Bronchial smooth muscle cell (primary cell): ENCODE measurements at places on chromosomes 3 and 15. TPM values are rescaled to one million over a fixed set of nuclear protein-coding genes. Genes with fewer than 3 reads are reported as not detected.

CCNB2 gene
- 4.6 and 8.5 TPM in 2 replicates for total RNA-seq

NANOGP8 gene
- not detected in 2 replicates for total RNA-seq

C3orf70 gene
- total RNA-seq = 0.16 and 0.34 TPM in 2 replicates

CPLX3 gene
- total RNA-seq = under 0.01 TPM in 1 of 2 replicates, not detected in the other

ST6GAL1 gene
- total RNA-seq = 0.86 and 0.95 TPM in 2 replicates

KY gene
- 0.69 and 2.2 TPM in 2 replicates for total RNA-seq

FAH gene
- 57.2 and 66.1 TPM in 2 replicates for total RNA-seq

IL17RC gene
- total RNA-seq = 25.4 and 37.8 TPM in 2 replicates

GOLGA8A gene
- 4.8 and 13.2 TPM in 2 replicates for total RNA-seq

FBN1 gene
- total RNA-seq = 1,286 and 1,431 TPM in 2 replicates

SLC12A1 gene
- under 0.01 TPM in 1 of 2 replicates, not detected in the other for total RNA-seq

DAZL gene
- not detected in 2 replicates for total RNA-seq

GOLIM4 gene
- total RNA-seq = 65.7 and 77.0 TPM in 2 replicates

TUSC7 gene
- total RNA-seq = under 0.01 TPM in 1 of 2 replicates, not detected in the other

KCNMB2 gene
- not detected in 2 replicates for total RNA-seq

FANCD2OS gene
- total RNA-seq = not detected in 2 replicates

CD200R1 gene
- 0.09 and 0.16 TPM in 2 replicates for total RNA-seq

SLC28A2 gene
- not detected in 2 replicates for total RNA-seq

TIMP4 gene
- total RNA-seq = 12.0 and 17.2 TPM in 2 replicates

ADGRG7 gene
- not detected in 2 replicates for total RNA-seq

ROBO2 gene
- total RNA-seq = 0.17 and 0.95 TPM in 2 replicates

LIPH gene
- under 0.01 TPM in 1 of 2 replicates, not detected in the other for total RNA-seq

CA12 gene
- total RNA-seq = 47.5 and 101 TPM in 2 replicates

PPP2R3A gene
- 7.8 and 9.6 TPM in 2 replicates for total RNA-seq

KNG1 gene
- not detected in 2 replicates for total RNA-seq

DOCK3 gene
- 0.09 and 0.16 TPM in 2 replicates for total RNA-seq

XRN1 gene
- 36.0 and 41.6 TPM in 2 replicates for total RNA-seq

SPATA12 gene
- total RNA-seq = under 0.01 TPM in 1 of 2 replicates, not detected in the other

ADAMTS17 gene
- total RNA-seq = 0.09 TPM in 1 of 2 replicates, not detected in the other

NOX5 gene
- 0.63 and 1.8 TPM in 2 replicates for total RNA-seq

MESP1 gene
- total RNA-seq = 0.17 and 0.79 TPM in 2 replicates

RBPMS2 gene
- 0.09 TPM in 1 of 2 replicates, not detected in the other for total RNA-seq

ITGA11 gene
- 0.63 and 22.3 TPM in 2 replicates for total RNA-seq

NPAP1 gene
- under 0.01 TPM in 1 of 2 replicates, not detected in the other for total RNA-seq

GPR62 gene
- total RNA-seq = not detected in 2 replicates

PRR23A gene
- total RNA-seq = not detected in 2 replicates

COL6A5 gene
- not detected in 2 replicates for total RNA-seq

RAB6B gene
- 0.16 and 0.52 TPM in 2 replicates for total RNA-seq

STRIT1 gene
- total RNA-seq = not detected in 2 replicates

SLC22A13 gene
- total RNA-seq = under 0.01 and 0.09 TPM in 2 replicates

PPP1R14D gene
- not detected in 2 replicates for total RNA-seq

TTLL13 gene
- total RNA-seq = 0.09 and 0.16 TPM in 2 replicates

GATA2 gene
- 4.7 and 7.6 TPM in 2 replicates for total RNA-seq

DUOX2 gene
- under 0.01 TPM in 2 replicates for total RNA-seq

PRR20G gene
- not detected in 2 replicates for total RNA-seq

PLA2G4E gene
- total RNA-seq = not detected in 2 replicates

ISLR2 gene
- under 0.01 and 0.16 TPM in 2 replicates for total RNA-seq

GOLGA6D gene
- under 0.01 TPM in 1 of 2 replicates, not detected in the other for total RNA-seq

GUCA1C gene
- total RNA-seq = not detected in 2 replicates

RASL12 gene
- total RNA-seq = 31.7 and 58.0 TPM in 2 replicates

TEX55 gene
- not detected in 2 replicates for total RNA-seq

DUOX1 gene
- total RNA-seq = under 0.01 and 0.16 TPM in 2 replicates

PPIP5K1 gene
- 21.8 and 23.3 TPM in 2 replicates for total RNA-seq

GRK7 gene
- not detected in 2 replicates for total RNA-seq

CAMK1 gene
- 38.5 and 52.0 TPM in 2 replicates for total RNA-seq

TRPM1 gene
- total RNA-seq = not detected in 2 replicates

EXD1 gene
- under 0.01 TPM in 1 of 2 replicates, not detected in the other for total RNA-seq

HTR3E gene
- not detected in 2 replicates for total RNA-seq

SPTBN5 gene
- 0.16 and 0.17 TPM in 2 replicates for total RNA-seq
